ENCODE measurements at places on chromosomes 11 and 22.

GRCh38 chr11:118641397-118642019, 34.1 kb downstream of the PHLDB1 start:
- DNase-seq, result no peak

- no peak for DNase-seq
Observed at GRCh38 chr11:108824545-108824944, 159.7 kb downstream of the DDX10 start.

- no peak for DNase-seq
Observed at GRCh38 chr11:105033343-105033742, 1.6 kb downstream of the CASP1 start.

DNA sequence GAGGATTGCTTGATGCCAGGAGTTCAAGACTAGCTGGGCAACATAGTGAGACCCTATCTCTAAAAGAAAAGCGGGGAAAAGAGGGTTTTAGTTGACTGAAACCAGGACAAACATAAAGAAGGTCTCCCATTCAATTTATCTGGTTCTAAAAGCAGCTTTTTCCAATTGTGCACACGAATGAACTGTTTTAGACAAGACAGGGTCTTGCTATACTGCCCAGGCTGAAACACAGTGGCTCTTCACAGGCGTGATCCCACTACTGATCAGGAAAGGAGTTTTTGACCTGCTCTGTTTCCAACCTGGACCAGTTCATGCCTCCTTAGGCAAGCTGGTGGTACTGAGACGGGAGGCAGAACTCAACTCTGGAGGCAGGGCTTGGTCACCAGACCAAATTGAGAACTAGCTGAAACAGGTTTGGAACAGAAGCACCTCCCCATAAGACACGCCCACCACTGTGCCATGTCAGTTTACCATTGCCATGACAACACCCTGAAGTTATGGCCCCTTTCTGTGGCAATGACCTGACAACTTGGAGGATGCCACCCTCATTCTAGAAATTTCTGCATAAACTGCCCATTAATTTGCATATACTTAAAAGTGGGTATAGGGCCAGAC, 2.8 kb upstream of the NUCB2 start:
- no peak for DNase-seq

DNA sequence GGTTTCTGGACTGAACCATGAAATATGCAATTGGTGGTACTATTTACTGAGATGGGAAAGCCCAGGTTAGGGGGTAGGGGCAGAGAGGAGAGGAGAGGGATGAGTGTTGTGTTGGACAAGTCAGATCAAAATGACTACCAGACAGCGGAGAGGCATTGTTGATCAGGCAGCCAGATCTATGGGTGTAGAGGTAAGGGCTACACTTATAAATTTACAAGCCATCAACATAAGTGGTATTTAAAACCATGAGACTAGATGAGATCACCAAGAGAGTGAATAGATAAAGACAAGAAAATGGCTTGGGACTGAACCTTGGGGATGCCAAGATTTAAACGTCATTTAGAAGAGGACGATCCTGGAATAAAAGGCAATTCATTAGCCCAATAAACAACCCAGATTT, 123.4 kb downstream of the NXPE2 start:
- DNase-seq, result no peak

DNA sequence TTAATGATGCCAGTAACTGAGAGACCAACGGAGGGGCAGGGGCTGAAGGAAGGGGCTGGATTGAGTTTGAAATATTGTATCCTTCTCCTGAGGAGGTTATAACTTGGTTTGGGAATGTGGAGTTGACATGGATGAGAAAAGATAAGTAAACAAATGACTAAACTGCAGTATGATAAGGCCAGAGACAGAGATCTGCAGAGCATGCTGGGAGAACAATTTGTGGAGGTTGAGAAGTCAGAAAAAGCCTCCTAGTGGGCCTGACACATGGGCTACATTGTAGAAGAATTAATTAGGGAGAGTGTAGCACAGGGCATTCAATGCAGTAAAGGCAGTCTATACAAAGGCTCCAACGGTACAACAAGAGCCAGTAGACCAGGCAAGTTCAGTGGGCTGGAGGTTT, 55.9 kb downstream of the SPON1 start:
- DNase-seq, result no peak

DNA sequence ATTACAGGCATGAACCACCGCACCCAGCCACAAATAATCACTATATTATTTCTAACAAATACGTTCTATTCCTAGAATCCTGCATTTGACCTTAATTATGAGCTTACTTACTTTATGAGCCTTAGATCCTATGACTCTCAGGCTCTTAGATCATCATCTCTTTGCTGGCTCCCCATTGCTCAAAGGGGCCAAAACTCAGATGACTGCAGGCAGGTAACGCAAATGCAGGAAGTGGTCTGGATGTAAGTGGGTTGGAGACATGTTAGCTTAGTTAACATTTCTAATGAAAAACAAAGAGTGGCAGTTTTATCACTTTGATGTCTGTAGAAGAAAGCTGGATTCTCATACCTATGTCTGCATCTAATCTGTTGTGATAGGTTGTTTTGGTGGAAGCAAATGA, 23.4 kb downstream of the CCDC81 start:
- DNase-seq, result no peak

DNA sequence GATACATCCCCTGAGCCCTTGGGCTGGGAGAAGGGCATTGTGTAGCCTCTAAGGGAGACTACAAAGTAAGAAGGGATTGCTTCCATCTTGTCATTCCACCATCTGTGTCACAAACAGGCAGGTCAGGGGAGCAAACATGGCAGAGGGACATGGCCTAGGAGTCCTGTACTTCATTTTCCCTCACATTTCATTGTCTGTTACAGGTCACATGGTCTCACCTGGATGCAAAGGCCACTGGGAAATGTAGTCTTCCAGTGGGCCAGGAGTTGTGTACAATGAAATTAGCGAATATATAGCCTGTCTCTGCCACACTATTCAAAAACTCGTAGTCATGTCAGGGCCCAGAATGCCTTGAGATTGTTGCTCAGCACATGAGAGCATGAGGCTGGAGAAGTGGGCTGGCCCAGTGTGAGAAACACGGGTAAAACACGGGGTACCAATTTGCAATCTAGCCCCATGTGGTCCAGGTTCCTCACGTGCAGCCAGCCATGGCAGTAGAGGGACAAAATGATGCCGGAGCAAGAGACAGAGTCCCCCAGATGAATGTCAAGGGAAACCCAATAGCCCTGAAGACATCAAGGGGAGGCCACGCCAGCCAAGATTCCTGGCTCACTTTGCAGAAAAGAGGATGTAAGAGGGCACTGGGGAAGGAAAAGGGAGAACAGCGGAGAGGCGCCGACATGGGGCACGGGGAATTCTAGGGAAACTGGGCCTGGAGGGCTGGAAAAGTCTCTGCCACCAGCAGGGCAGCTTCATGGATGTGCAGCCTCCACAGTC, 47.7 kb upstream of the EMID1 start:
- no peak for DNase-seq

- DNase-seq, result no peak
Observed at GRCh38 chr11:106950067-106950491, 68.2 kb downstream of the GUCY1A2 start.

- no peak for DNase-seq
Observed at GRCh38 chr11:108912581-108912980, 247.7 kb downstream of the DDX10 start.

DNA sequence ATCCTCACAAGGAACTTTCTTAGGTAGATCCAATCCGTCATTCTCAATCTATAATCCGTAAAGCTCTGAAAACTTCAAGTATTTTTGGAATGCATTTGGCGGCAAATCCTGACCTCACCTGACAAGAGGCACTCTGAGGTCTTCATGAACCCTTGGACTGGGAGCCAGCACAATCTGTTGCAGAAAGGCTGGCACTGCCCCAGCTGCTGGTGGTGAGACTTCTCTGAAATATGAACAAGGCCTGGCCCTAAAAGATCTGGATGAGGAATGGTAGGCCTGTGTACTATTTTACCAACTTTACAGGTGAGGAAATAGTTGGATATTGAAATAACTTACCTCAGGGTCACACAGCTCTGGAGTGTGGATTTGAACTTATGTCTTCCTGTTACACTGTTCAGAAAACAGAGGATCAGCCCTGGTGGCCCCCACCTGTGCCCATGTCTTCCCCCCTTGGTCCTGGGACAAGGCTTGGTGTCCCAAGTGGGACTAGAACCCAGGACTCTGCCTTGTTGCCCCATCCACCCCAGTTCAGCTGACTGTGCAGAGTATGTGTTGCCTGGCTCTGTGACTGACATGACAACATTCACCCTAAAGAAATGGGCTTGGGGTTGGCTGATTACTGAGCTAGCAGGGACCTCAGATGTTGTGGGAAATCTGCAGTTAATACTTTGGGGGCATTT, 471.4 kb downstream of the MN1 start:
- DNase-seq, result no peak

GRCh38 chr11:9563196-9563730, 10.2 kb upstream of the WEE1 start:
- DNase-seq, result no peak

GRCh38 chr11:69972351-69972802, 105.7 kb upstream of the ANO1 start:
- no peak for DNase-seq

DNA sequence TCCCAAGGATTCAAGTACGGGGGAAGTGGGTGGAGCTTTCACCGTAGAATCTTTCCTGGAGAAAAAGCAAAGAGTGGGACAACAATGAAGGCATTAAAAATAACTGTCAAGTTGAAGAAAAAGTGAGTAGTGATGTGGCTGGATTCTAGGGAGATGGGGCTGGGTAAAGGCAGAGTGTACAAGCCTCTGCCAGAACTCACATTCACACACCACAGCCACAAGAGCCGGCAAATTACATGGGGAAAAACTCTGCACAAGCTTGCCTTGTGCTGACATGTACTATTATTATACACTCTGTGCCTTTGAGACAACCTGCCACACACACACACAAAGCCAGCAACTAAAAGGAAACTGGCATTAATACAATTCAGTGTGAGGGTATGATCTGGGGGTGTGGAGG, 182.6 kb downstream of the LARGE1 start:
- no peak for DNase-seq

DNA sequence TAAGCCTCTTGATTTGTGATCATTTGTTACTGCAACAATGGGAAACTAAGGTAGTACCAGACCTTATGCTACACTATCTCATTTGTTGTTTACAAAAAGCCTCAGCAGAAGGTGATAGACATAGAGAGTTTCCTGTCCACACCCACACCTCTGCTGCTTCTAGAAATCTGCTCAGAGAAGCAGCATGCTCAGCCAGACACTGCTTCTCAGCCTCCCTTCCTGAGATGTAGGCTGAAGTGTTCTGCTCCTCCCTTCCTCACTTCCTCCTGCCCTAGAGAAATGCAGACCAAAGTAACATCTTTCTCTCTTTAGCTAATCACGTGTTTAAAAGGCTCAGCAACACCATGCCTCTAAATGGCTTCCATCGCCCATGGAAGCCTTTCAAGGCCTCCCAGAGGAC, 88.4 kb downstream of the SLC1A2 start:
- peak; percentile 11 for DNase-seq

DNA sequence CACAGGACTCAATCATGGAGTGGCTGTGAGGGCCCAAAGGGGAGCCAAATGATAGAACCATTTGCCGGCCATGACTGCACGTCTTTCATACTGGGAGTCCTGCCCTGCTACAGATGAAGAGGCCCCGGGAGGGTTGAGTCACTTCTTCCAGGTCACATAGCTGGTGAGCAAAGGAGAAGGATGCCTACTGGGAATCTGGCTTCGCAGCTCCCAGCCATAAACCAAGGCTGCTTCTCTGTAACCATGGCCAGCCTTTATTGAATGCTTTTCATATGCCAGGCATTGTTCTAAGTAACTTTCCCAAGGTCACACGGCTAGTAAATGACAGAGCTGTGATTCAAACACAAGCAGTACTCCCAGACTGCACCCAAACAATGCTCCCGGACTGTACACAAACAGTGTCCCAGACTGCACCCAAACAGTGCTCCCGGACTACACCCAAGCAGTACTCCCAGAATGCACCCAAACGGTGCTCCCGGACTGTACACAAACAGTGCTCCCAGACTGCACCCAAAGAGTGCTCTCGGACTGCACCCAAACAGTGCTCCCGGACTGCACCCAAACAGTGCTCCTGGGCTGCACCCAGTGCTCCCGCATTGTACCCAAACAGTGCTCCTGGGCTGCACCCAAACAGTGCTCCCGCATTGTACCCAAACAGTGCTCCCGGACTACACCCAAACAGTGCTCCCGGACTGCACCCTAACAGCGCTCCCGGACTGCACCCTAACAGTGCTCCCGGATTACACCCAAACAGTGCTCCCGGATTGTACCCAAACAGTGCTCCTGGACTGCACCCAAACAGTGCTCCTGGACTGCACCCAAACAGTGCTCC, 89.8 kb downstream of the FBXO7 start:
- no peak for DNase-seq

DNA sequence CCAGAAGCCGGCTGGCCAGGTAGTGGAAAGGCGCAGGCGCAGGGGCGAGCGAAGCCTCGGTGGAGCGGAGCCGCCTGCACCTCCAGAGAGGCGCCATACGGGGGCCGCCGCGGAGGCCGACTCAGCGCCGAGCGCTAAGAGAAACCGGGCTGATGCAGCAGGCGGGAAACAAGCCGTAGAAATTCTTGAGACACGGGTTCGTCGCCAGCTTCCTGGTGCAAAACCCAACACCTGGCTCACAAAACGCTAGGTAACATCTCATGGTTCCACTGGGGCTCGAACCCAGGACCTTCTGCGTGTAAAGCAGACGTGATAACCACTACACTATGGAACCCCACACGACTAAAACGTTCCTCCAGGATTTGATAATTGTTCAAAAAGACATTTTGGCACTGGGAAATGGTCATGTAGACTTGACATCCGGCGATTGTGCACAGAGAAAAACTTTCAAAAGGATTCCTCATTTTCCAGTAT, 39.1 kb downstream of the OR4D9 start:
- DNase-seq, result peak; percentile 62

DNA sequence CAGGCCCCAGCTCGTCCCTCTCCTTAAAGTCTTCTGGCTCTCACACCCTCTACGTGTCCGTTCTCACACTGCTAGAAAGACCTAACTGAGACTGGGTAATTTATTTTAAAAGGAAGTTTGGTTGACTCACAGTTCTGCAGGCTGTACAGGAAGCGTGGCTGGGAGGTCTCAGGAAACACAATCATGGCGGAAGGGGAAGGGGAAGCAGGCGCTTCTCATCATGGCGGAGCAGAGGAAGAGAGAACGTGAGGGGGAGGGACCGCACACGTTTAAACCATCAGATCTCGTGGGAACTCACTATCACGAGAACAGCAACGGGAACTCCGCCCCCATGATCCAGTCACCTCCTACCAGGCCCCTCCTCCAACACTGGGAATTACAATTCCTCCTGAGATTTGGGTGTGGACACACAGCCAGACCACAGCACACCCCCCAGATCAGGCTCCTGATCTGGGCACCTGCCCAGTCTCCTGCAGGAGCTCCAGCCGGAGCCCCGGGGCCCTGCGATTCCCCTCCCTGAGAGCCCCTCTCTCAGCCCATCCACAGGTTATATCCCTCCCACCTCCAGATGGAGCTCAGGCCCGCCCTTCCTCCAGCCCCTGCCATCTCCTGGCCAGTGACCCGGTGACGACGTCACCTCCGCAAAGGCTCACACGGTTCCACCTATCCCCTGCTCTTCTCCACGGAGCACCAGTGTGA, 170.2 kb downstream of the BRD1 start:
- peak; percentile 60 for DNase-seq
